ENCODE measurements at places on chromosomes 5 and 9. TPM values are rescaled to one million over a fixed set of nuclear protein-coding genes. Genes with fewer than 3 reads are reported as not detected.

The RALGDS gene
- 65.7 TPM for total RNA-seq

The HSPB3 gene
- total RNA-seq, result not detected

The LEAP2 gene
- total RNA-seq, result 4.0 TPM

The ISCA1 gene
- 22.1 TPM for total RNA-seq

The GFI1B gene
- not detected for total RNA-seq

The UNC5A gene
- not detected for total RNA-seq

The GKAP1 gene
- 3.8 TPM for total RNA-seq

The OSMR gene
- not detected for total RNA-seq

The ZNG1F gene
- 10.1 TPM for total RNA-seq
